ENCODE measurements at places on chromosomes 12 and 14. TPM values are rescaled to one million over a fixed set of nuclear protein-coding genes. Genes with fewer than 3 reads are reported as not detected.

- no peaks in the 10 kb centered on the region for H3K4me1 ChIP-seq
- no peak overlapping the region for H3K27ac ChIP-seq
- no peak overlapping the region for H3K4me3 ChIP-seq
- DNase-seq = no peak
- no peaks in the 10 kb centered on the region for H3K27me3 ChIP-seq
Measured at GRCh38 chr12:131673888-131674257, 37.0 kb upstream of the SFSWAP start.

Gene CMA1
- not detected for total RNA-seq

Gene TMEM106C
- total RNA-seq = 117 TPM

Gene GRIN2B
- total RNA-seq = 0.14 TPM

Gene PLXNC1
- 23.4 TPM for total RNA-seq

- H3K36me3 ChIP-seq = peaks cover 16% of the 10 kb centered on the region
- H3K4me3 ChIP-seq = no peak overlapping the region
- H3K27ac ChIP-seq = no peak overlapping the region
- no peak for DNase-seq
- no peaks in the 10 kb centered on the region for H3K4me1 ChIP-seq
Measured at GRCh38 chr12:31300341-31300740, 25.6 kb downstream of the SINHCAF start.

GRCh38 chr12:105329926-105330282 is 587 bp upstream of the C12orf75 start:
- no peaks in the 10 kb centered on the region for H3K27me3 ChIP-seq
- no peak overlapping the region for H3K27ac ChIP-seq
- H3K4me3 ChIP-seq = no peak overlapping the region
- no peak for DNase-seq

- no peaks in the 10 kb centered on the region for H3K36me3 ChIP-seq
- no peak overlapping the region for H3K27ac ChIP-seq
- H3K4me1 ChIP-seq = no peaks in the 10 kb centered on the region
- DNase-seq = no peak
- H3K27me3 ChIP-seq = no peaks in the 10 kb centered on the region
Measured at GRCh38 chr14:36075203-36075602, 101.3 kb downstream of the PTCSC3 start.

DNA sequence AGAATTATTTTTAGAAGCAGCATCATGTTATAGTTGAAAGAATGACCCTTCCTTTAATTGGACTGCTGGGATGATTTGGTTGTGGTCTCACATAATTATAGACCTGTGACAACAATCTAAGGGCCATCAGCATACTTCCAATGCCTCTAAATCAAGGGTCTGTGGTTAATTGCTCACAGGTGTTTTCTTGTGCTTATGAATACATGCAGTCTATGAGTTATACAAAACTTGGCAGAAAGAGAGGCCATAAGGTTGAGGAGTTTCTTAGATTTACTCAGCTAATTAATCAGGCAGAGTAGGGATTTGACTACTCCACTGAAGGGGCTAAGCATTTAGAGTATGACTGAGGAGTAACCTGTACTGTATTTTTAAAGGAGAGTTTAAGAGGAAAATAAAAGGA is 37.0 kb upstream of the FRMD6 start:
- H3K27ac ChIP-seq = no peak overlapping the region
- no peak overlapping the region for H3K4me3 ChIP-seq
- no peak for DNase-seq
- H3K27me3 ChIP-seq = no peaks in the 10 kb centered on the region

DNA sequence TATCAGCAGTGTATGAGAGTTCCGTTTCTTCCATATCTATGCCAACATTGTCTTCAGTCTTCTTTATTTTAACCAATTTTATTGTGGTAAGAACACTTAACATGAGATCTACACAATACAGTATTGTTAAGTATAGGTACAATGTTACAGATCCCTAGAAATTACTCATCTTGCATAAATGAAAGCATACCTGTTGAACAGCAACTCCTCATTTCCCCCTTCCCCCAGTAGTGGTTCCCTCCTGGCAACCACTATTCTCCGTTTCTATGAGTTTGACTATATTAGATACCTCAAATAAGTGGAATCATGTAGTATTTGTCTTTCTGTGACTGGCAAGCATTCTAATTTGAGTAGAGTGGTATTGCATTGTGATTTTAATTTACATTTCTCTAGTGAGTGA is 150.5 kb downstream of the CRADD start:
- no peak overlapping the region for H3K27ac ChIP-seq
- no peaks in the 10 kb centered on the region for H3K27me3 ChIP-seq
- no peak for DNase-seq
- no peak overlapping the region for H3K4me3 ChIP-seq
- no peaks in the 10 kb centered on the region for H3K36me3 ChIP-seq

Gene AQP2
- 25.3 TPM for total RNA-seq

Gene RAB3IP
- total RNA-seq = 47.9 TPM

DNA sequence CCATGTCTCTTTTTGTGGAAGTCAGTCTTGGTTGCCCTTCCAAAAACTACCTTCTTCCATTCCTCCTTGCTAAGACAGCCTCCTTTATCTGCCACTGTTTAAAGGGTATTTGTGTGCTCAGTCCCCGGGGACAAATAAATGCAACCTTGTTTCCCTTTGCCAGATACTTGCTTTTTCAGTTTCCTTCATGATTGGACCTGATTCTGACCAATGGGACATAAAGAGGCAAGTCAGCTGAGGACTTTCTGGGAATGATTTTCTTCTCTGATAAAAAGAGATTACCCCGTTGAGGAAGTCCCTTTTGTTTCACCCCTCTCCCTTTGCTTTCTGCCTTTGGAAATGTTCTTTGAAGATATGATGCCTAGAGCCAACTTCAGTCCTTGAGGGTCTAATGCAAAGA is 7.4 kb upstream of the TUBA1B start:
- DNase-seq = no peak
- no peaks in the 10 kb centered on the region for H3K4me1 ChIP-seq
- H3K36me3 ChIP-seq = no peaks in the 10 kb centered on the region
- no peak overlapping the region for H3K27ac ChIP-seq
- no peaks in the 10 kb centered on the region for H3K27me3 ChIP-seq

Gene PAPLN
- total RNA-seq = 13.2 TPM

GRCh38 chr12:6326316-6327228 is 15.3 kb downstream of the TNFRSF1A start:
- no peak overlapping the region for H3K4me3 ChIP-seq
- H3K4me1 ChIP-seq = peaks cover 35% of the 10 kb centered on the region
- no peak for DNase-seq
- peaks cover 51% of the 10 kb centered on the region for H3K36me3 ChIP-seq
- H3K27ac ChIP-seq = peak overlapping the region; percentile 79

Gene JAG2
- 2.5 TPM for total RNA-seq

DNA sequence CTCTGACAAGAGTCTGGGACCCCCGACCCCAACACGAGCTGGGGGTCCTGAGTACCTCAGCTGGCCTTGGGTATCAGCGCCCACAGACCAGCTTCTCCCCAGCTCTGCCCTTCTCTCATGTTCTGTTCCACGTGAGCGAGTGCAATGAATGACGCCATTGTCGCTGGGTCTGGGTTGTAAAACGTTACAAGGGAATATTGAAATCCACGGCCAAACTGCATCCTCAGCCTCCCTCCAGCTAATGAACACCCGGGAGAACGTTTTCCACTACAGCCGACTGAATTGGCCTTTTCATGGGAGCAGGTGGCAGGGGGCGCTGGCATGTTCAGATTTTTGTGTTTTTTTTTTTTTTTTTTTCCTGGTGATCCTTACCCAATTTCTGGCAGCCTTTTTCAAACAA is 34.7 kb downstream of the TBX5 start:
- no peak overlapping the region for H3K4me3 ChIP-seq
- H3K27me3 ChIP-seq = peaks cover 12% of the 10 kb centered on the region
- DNase-seq = no peak

DNA sequence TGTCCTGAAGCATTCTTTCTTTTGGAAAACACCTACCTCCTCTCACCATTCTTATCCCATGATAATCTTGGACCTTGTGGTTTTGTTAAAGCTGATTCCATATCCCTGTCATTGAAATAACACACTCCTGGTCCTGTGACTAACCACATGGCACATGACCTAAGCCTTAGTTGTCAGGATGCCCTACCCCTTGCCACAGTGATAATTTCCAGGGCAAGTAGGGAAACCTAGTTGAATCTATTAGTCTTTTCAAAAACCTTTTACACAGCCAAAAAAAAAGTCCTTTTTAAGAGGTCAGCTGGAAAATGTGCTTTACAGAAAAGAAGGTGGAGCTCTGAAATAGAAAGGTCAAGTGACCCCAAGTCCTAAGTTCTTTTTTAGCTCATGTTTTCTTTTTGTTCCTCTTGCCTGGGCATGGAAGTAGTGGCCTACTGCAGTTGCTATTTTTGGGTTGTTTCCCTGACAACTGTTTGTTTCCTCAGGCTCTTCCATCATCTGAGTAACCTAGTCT is 608.4 kb downstream of the LRFN5 start:
- no peaks in the 10 kb centered on the region for H3K27me3 ChIP-seq
- no peak overlapping the region for H3K4me3 ChIP-seq
- H3K4me1 ChIP-seq = no peaks in the 10 kb centered on the region
- no peak overlapping the region for H3K27ac ChIP-seq

Gene PTGDR
- not detected for total RNA-seq

DNA sequence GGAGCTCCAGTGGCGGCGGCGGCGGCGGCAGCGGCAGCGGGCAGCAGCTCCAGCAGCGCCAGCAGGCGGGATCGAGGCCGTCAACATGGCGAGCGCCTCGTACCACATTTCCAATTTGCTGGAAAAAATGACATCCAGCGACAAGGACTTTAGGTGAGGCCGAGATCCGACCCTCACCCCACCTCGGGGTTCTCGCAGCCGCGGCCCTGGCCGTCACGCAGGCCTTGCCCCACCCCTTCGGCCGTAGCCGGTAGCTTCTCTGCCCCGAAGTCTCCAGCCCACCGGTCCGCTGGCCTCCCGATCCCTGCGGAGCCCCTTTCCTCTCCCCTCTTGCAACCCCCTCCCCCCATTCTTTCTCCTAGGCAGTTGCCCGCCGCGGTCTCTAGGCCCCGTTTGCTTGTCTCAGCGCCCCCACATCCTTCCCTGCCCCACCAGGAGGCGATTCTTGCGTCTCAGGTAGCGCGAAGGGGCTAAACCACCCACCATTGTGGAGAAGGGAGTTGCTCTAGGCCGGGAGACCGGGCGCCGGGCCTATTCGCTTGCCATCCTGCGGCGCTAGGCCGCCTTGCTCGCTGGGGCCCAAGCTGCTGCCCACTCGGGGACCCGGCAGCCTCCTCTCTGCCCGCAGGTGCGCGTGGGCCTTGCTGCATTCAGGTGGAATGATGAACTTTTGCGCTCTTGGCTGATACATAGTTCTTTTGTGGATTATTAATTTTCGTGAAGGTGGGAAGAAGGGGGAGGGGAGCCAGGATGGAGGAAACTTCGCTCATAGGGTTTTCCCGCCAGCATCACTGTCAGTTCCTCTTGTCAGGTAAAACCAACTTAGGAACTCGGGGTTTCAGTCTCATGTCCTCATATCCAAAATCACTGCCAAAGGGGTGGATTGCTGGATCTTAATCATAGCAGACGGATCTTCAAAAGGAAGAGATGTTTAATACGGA is 745 bp downstream of the CAND1 start:
- H3K4me3 ChIP-seq = peak overlapping the region; percentile 95
- peaks cover 49% of the 10 kb centered on the region for H3K4me1 ChIP-seq
- no peaks in the 10 kb centered on the region for H3K36me3 ChIP-seq
- H3K27me3 ChIP-seq = no peaks in the 10 kb centered on the region
- peak overlapping the region; percentile 91 for H3K27ac ChIP-seq

GRCh38 chr12:128754275-128754674 is 69.5 kb downstream of the SLC15A4 start:
- H3K4me3 ChIP-seq = no peak overlapping the region
- no peaks in the 10 kb centered on the region for H3K27me3 ChIP-seq
- H3K4me1 ChIP-seq = no peaks in the 10 kb centered on the region
- DNase-seq = no peak
- no peak overlapping the region for H3K27ac ChIP-seq
- no peaks in the 10 kb centered on the region for H3K36me3 ChIP-seq

DNA sequence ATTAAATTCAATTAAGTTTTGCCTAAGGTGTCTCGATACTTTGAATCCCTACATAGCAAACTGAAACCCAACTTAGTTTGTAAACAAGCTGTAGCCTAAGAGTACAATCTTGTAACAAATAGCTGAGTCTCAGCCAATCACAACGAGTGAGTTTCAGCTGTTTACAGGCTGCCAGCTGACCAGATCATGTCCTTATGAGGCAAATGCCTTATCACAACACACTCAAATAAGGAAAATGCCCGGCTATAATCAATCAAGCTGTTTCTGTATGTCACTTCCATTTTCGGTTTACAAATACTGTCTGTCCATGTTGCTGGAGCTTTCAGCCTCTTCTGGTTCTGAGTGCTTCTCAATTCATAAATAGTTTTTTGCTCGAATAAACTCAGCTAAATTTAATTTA is 943.8 kb downstream of the SLC16A7 start:
- H3K27me3 ChIP-seq = no peaks in the 10 kb centered on the region
- DNase-seq = peak; percentile 28
- H3K27ac ChIP-seq = no peak overlapping the region
- H3K36me3 ChIP-seq = no peaks in the 10 kb centered on the region
- H3K4me3 ChIP-seq = peak overlapping the region; percentile 45
- no peaks in the 10 kb centered on the region for H3K4me1 ChIP-seq

GRCh38 chr14:57413849-57414248 is 23.5 kb downstream of the NAA30 start:
- DNase-seq = no peak
- H3K36me3 ChIP-seq = no peaks in the 10 kb centered on the region
- no peaks in the 10 kb centered on the region for H3K4me1 ChIP-seq
- H3K27me3 ChIP-seq = no peaks in the 10 kb centered on the region

Gene SMIM41
- total RNA-seq = not detected

GRCh38 chr14:58701156-58701555 is 63.4 kb downstream of the DACT1 start:
- no peaks in the 10 kb centered on the region for H3K4me1 ChIP-seq
- H3K27ac ChIP-seq = no peak overlapping the region
- H3K4me3 ChIP-seq = no peak overlapping the region
- DNase-seq = peak; percentile 10
- H3K27me3 ChIP-seq = no peaks in the 10 kb centered on the region
- H3K36me3 ChIP-seq = no peaks in the 10 kb centered on the region

DNA sequence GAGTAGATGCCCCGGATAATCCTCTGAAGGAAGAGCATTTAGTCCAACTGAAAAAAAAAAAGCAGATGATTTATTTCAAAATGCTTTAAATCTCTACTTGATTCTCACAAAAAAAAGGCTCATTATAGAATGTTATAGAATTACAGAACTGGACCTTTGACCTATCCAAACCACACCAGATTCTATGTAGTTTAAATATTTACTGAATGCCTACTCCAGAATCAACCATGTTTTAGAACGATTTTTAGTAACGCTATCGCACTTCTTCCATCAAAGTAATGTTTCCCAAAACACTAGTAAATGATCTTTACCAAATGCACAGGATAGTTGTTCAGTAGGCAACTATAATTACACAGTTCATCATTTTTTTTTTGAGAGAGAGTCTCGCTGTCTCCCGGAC is 2.6 kb downstream of the RPS29 start:
- peaks cover 33% of the 10 kb centered on the region for H3K4me1 ChIP-seq
- no peak for DNase-seq
- no peaks in the 10 kb centered on the region for H3K36me3 ChIP-seq
- no peaks in the 10 kb centered on the region for H3K27me3 ChIP-seq
- H3K4me3 ChIP-seq = no peak overlapping the region
- H3K27ac ChIP-seq = no peak overlapping the region

All from adrenal gland (tissue), 19 donors.